ENCODE measurements at places on chromosomes 4 and X. TPM values are rescaled to one million over a fixed set of nuclear protein-coding genes. Genes with fewer than 3 reads are reported as not detected.

DNA sequence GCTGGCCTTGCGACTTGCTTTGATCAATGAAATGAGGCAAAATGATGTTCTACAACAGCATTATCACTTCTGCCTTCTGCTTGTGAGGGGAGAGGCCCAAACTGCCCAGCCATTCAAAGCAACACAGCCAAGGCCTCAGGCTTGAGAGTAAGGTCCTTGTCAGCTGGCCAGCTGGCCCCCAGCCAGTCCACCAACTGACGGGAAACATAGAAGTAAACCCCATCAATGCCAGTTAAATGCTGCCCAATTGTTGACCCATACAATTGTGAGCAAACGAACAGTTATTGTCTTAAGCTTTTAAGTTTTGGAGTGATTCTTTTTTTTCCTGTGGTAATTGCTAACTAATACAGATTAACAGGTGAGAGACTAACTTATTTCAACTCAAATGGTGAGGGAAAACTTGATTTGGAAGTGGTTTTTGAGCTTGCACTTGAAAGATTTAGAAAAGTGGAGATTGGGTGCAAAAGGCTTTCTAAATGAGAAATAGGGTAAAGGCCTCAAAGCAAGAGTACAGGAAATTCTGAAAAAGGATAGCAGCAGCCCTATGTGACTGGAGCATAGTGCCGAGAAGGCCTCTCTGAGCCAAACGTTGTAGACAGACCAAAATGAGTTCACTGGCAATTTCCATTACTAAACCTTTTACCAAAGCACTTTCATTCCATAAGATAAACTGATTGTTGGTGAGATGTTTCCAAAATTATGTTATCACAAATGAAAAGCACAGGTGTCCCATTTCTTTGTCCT, 66.9 kb downstream of the ARHGEF38 start:
- no peak for DNase-seq
- no peak overlapping the region for H3K27ac ChIP-seq
- no peaks in the 10 kb centered on the region for H3K4me1 ChIP-seq

- no peak for DNase-seq
- no peaks in the 10 kb centered on the region for H3K36me3 ChIP-seq
- H3K27me3 ChIP-seq = no peaks in the 10 kb centered on the region
- H3K27ac ChIP-seq = no peak overlapping the region
- H3K4me3 ChIP-seq = no peak overlapping the region
These were observed 10.5 kb upstream of the TLR3 start for GRCh38 chr4:186058253-186058979.

CNGA1 gene
- not detected for total RNA-seq

ADGRG2 gene
- under 0.01 TPM for total RNA-seq

GAGE12H gene
- not detected for total RNA-seq
